ENCODE measurements at places on chromosomes 7 and 10.

DNA sequence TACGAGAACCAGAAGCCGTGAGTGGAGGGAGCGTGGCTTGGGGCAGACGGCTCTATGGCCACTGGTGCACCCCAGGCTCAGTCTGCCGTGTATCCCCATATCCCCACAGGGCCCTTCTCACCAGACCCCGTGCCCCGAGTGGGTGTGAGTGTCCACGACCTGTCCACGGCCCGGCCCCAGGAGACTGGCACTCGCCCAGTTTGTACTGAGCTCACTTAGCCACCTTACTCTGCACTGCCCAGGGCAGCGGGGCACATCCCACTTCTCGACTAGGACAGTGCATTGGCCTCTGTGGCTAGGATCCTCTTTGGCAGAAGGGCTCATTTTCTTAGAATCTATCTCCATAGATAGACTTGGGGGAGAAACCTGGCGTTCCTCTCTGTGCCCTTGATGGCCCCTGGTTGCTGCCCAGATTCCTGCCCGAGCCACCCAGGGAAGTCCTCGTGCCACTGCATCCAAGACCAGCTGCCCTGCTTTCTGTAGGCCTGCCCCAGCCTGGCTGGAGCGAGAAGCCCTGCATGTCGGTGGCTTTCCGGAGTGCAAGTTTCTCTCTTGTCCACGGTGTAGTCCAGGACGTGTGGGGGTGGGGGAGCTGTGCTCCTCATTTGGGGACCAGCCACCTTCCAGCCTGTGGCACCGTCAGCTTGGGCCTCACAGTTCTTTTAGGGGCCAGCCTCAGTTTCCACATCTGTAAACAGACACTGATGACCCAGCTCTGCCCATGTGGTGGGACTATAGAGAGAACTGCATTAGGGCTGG lies 11.9 kb downstream of the TMEM120A start:
- no peak for DNase-seq

- DNase-seq: no peak
Observed at GRCh38 chr7:120920591-120921274, 29.8 kb upstream of the ING3 start.

DNA sequence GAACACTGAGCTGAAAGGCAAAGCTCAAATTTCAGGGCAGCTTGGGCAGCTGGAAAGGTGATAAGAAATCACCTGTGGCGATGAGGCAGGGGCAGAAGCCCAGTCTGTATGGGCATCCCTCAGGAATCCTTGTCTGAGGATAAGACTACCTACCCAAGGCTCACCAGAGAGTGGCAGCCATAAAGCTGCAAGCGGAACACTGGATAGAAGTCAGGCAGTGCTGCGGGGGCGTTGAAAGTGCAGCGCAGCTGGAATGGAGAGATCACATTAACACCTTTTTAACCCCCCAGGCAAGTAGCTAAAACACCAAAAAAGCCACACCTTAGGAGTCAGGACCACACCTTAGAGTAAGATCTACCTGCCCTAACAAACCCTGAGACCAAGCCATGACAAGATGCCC lies 38.2 kb downstream of the ABCB5 start:
- no peak for DNase-seq

DNA sequence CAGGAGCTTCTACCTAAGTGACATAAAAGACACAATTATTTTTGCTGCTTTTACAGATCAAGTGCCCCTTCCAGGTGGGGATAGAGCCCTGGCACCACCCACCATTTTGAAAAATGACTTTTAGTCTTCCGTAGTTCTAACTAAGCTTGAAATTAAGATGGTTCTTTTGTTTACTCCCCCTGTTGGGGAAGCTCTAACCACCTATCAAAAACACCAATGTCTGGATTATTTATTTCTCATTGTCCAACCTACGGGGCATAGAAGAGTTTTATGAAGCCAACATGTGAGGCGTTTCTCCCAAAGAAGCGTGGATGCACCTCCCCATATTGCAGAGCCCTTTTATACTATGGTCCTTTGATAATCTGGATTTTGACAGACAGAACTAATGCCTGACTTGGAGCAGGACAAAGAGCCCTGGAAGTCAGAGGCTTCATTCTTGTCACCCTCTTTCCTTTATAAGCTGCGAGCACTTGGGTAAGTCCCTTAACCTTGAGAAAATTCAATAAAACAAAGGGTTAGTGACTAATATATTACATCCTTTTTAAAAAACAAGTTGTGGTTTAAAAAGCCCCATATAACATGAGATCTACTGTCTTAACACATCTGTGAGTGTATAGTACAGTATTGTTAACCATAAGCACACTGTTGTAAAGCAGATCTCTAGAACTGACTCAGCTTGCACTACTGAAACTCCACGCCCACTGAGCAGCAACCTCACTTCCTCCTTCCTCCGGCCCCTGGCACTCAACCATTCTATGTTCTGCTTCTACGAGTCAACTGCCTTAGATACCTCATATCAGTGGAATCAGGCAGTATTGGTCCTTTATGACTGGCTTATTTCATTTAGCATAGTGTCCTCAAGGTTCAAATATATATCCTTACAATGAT lies 67.5 kb downstream of the ATXN7L1 start:
- DNase-seq: no peak

- no peak for DNase-seq
Observed at GRCh38 chr7:19304086-19304485, 158.9 kb upstream of the FERD3L start.

GRCh38 chr7:36161996-36162395 lies 8.9 kb downstream of the EEPD1 start:
- DNase-seq: no peak

GRCh38 chr10:6174201-6174874 lies 28.4 kb upstream of the PFKFB3 start:
- no peak for DNase-seq

- no peak for DNase-seq
Observed at GRCh38 chr10:69506834-69507713, 55.8 kb downstream of the TSPAN15 start.

DNA sequence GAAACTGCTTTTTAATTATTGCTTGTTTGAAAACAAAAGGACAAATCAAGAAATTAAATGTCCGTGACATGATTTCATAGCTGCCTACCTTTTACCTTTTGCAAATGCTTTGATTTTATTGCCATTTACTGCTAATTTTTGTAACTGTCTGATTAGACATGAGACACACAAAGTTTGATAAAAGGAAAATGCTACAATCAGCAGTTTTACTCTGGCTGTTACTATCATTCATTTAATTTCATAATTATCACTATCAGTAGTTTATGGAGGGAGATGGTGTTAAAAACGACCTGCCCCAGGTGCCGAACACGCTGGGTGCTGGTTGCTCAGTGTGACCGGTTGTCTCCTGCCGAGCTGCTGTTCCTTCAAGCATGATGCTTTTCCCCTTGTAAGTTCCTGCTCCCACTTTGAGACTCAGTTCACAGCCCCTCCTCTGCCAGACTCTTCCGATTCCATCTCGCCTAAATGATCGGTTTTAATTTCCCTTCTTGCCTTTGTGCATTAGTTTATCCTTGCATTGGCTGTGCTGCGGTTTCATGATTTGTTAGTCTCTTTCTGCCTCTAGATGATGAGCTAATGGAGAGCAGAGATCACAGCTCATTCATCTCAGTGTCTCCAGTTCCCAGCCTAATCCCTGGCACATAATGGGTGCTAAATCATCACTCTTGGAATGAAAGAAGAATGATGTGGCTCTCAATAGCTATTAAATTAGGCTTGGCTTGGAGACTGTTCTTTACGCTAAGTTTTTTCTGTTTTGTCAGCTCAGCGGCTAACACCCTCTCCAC lies 110.6 kb downstream of the PFKFB3 start:
- DNase-seq: no peak

- no peak for DNase-seq
Observed at GRCh38 chr7:27969346-27969745, 211.2 kb downstream of the JAZF1 start.

GRCh38 chr7:131342864-131343442 lies 15.3 kb downstream of the MKLN1 start:
- DNase-seq: no peak

DNA sequence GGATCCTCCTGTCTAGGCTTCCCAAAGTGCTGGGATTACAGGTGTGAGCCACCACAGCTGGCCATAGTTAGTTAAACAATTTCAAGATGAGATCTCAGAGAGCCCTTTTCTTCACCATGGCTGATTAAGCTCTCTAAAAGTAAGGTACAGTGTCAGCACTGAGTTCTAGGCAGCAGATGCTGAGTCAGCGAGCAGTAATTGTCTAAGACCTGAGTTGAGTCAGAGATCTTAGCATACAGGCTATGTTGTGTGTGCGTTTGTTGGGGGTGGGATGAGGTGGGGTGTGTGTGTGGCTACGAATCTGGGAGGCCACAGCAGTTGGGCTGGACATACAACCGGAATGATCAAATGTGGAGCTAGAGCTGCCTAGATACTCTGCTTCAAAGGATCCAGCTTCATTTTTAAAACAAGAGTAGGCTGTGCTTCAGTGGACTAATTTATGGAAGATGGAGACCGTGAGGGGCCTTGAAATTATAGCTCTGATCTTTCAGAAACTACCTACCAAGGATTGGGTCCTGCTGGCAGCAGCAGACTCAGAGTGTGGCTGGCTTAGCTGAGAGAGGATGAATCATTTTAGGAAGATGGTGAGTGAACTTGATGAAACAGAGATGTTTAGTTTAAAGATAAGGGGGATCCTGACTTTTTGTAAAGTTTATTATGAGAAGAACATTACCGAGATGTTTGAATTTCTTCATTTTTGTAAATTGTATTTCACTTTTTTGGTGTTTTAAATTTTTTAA lies 17.5 kb upstream of the MTPN start:
- no peak for DNase-seq
